ENCODE measurements at places on chromosomes 1 and 21.

- no peak for DNase-seq
Measured at GRCh38 chr1:168004531-168004930, 67.7 kb upstream of the MPC2 start.

- DNase-seq, result no peak
Measured at GRCh38 chr1:175268720-175269119, 76.1 kb upstream of the KIAA0040 start.

- no peak for DNase-seq
Measured at GRCh38 chr1:246029616-246030015, 477.5 kb downstream of the SMYD3 start.

- no peak for DNase-seq
Measured at GRCh38 chr1:114446198-114446597, 64.8 kb downstream of the TRIM33 start.

DNA sequence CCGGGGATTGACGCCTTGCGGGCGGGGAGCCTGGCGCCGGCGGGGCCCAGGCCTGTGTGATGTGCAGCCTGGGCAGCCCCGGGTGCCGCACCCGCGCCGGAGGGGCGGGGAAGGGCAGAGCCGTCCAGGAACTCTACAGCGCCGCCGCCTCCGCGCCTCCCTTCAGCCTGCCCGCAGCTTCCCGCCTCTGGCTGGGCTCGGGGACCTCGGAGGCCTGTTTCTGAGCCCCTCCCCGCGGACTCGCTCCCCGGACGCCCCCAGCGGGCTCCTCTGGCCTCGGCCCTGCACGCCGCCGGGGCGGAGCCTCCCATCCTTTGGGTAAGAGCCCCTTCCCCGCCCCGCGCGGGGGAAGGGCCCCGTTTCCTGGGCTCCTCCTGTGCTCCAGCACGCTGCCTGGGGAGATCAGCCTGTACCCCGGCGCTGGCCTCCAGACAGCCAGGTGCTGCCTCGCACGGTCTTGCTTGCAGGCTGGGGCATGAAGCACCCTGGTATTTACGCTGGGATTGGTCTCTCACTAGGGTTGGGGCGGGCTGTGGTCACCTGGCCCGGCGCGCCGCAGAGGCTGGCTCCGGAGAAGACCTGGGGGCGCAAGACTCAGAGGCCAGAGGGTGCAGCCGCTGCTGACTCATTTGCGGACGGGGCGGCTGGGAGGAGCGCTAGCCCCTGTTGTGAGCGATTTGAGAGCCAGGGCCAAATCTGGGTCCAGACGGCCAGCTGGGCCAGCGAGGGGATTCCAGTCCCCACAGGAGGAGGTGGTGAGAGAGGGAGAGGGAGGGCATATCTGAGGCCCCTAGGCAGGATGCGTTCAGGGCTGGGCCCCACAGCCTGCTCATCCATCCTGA, 5.7 kb upstream of the ACOT11 start:
- peak; percentile 19 for DNase-seq

DNA sequence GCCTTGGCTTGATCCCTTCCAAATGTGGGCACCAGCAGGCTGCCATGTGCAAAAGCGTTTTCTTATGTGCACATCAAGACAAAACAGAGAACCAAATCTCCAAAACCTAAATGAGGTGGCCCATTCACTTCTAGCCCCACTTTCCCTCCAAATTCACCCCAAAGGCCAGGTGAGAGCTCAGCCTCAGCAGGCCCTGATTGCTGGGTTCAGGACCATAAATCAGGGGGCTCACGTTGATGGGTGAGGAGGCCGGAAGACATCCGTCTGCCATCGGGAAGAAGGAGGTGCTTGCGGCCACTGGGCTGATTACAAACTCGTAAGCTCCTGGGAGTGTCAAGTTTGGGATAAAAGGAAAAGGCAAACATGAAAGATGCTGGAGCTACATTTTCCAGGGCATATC, 86.7 kb upstream of the CLDN14 start:
- DNase-seq, result no peak

GRCh38 chr1:237888143-237888542, 2.6 kb downstream of the ZP4 start:
- no peak for DNase-seq

GRCh38 chr1:42125552-42125951, 27.7 kb upstream of the GUCA2B start:
- no peak for DNase-seq

DNA sequence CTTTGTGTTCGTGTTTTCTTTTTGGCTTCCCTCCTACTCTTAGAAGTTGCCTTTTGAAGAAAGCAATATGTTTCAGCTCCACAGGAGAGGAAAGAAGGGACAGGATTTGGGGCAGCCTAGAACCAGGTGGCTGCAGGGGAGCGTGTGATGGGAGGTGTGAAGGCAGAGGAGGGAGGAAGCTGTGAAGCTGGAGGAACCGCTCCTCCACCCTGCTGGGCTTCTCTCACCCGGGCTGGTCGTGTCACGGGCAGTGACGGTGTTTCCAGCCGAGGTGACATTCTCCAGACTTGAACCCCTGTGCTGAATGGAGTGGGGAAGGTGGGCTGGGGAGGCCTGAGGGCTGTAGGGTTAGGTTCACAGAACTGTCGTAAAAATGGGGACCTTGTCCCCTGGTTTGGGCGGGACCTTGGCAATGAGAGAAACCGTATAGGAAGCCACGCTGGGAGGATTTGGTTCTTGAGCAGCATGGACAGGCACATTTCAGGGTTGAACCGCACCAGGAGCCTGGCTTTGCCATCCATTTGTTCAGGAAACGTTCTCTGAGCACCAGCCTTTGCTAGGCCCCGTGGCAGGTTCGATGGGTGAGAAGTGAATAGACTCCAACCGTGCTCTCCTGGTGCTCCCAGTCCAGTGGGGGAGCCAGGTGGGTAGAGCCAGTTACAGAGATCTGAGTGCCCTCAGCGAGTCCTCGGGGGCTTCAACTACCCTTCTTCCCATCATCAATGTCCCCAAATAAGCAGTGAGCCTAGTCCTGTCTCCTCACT, 103.0 kb downstream of the PRDM2 start:
- no peak for DNase-seq

DNA sequence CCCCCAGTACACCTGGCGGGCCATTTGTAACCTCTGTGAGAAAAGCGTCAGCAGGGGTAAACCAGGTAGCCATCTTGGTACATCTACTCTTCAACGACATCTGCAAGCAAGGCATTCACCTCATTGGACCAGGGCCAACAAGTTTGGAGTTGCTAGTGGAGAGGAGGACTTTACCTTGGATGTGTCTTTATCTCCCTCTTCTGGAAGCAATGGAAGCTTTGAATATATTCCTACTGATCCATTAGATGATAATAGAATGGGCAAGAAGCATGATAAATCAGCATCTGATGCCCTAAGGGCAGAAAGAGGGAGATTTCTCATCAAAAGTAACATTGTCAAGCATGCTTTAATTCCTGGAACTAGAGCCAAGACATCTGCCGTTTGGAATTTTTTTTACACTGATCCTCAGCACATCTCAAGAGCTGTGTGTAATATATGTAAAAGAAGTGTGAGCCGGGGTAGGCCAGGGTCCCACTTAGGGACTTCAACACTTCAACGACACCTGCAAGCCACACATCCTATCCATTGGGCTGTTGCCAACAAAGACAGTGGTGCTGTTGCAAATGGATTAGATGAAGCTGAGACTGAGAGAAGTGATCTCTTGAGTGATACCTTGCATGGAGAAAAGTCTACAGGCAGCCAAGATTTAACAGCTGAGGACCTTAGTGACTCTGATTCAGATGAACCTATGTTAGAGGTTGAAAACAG, 2.7 kb downstream of the ZBED6 start:
- no peak for DNase-seq

- no peak for DNase-seq
Measured at GRCh38 chr1:12406211-12407021, 176.6 kb downstream of the VPS13D start.

GRCh38 chr1:77556045-77556444, 126.4 kb downstream of the ZZZ3 start:
- no peak for DNase-seq

DNA sequence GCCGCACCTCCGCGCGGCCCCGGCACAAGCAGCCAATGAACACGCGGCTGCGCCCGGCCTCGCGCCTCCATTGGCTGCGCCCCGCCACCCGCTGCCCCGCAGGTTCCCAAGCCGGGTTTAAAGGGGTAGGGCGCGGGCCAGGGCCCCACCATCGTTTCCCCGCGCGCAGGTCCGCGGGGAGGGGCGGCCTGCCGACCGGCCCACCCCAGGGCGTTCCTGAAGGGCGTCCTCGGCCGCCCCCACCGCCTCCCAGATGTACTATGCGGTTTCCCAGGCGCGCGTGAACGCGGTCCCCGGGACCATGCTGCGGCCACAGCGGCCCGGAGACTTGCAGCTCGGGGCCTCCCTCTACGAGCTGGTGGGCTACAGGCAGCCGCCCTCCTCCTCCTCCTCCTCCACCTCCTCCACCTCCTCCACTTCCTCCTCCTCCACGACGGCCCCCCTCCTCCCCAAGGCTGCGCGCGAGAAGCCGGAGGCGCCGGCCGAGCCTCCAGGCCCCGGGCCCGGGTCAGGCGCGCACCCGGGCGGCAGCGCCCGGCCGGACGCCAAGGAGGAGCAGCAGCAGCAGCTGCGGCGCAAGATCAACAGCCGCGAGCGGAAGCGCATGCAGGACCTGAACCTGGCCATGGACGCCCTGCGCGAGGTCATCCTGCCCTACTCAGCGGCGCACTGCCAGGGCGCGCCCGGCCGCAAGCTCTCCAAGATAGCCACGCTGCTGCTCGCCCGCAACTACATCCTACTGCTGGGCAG, at the start of gene OLIG1:
OLIG1 (plus strand) TSS at position 148 of the 750 bp plus-strand sequence; CDS start at position 254, 106 bp downstream.
- DNase-seq, result no peak

GRCh38 chr1:108570128-108570527, 10.2 kb downstream of the EEIG2 start:
- no peak for DNase-seq
